ENCODE measurements at places on chromosomes 3 and 15.

- DNase-seq: no peak
These were observed 25.4 kb upstream of the MBNL1 start for GRCh38 chr3:152243301-152243711.

GRCh38 chr3:12896063-12896985 is 55.0 kb upstream of the RPL32 start:
- DNase-seq: no peak

DNA sequence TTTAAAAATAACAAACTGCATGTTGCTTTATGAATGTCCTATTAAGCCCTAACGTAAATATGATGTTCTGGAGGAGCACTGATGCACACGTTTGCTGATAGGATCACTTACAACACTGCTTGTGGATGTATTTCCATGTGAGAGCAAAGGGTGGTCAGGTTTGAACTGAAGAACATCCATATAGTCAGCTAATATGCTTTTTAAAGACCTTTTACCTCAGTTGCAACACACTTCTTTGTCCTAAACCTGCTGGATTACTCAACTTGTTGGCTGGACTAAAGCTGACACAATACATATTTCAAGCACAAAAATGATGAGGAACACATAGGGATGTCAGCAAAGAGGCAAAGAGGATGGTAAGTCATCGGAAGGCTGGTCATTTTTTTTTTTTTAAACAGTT is 186.6 kb downstream of the TIGIT start:
- DNase-seq: no peak

- DNase-seq: peak; percentile 16
These were observed 32.8 kb upstream of the ST3GAL6 start for GRCh38 chr3:98730338-98730737.

DNA sequence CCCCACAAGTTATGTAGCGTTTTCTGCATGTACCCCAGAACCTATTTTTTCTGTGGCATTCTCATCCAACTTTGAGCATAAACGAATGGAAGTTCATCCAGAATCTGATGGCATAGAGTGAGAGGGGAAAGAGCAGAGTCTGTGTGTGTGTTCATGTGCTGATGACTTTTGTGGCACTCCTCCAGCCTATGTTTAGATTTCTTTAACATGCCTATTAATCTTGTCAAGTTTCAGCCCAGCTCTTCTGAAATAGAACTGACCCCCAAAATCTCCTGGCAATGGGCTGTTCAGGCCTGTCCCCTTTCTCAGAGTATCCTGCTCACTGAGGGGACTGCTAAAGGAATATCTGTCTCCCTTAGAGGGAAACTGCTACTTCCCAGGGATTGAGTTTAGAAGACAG is 56.4 kb upstream of the NEO1 start:
- no peak for DNase-seq

DNA sequence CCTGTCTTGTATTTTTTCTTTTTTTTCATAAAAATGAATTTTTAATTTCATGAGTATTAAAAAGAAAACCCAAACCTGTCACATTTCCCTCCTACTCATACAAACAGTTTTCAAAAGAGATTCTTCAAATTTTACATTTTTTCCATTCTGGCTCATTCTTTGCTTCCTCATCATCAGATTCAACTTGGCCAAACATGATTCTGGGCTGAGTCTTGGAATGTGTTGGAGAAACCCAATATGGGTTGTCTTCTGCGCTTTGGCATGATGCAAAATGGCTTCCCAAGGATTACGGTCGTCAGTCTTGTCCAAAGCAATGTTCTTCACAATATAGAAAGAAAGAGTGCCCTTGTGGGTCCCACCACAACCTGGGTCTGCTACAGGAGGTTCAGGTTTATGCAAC is 12.4 kb upstream of the TM4SF4 start:
- no peak for DNase-seq

GRCh38 chr15:50712018-50712417 is 25.4 kb upstream of the TRPM7 start:
- DNase-seq: no peak

DNA sequence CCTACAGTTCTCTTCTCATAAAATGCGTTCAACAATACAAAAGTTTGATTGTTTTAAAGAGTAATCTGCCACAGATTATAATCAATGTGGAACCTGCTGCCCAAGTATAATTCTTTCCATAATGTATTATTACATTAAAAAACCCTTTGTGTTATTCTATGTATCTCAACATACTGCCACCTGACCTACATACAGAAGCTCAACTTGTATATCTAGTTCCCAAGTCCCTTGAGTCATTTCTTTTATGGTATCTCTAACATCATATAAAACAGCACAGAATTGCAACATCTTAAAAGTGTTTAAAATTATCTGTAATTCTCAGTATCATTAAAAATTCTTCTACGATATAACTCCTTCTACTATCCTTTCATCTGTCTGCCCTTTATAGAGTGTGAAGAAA is 70.3 kb downstream of the TBL1XR1 start:
- DNase-seq: no peak

DNA sequence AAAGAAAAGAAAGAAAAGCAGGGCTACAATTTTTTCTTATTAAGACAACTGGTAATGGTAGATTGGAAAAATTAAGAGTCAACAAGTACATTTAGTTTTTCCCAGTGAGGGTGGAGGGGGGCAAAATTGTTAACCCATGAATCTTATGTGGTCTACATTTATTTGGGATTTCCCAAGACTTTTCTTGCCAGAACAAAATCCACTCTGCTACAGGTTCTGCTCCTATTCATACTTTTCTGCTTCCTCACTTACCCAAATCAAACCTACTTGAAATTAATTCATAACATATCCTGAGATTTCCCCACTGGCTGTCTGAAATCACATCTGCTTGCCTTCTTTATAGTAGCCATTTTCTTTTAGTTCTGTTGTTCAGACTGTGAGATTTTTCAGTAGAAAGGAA is 41.1 kb downstream of the VGLL3 start:
- no peak for DNase-seq

GRCh38 chr3:188151438-188151837 is 2.5 kb upstream of the LPP start:
- no peak for DNase-seq

DNA sequence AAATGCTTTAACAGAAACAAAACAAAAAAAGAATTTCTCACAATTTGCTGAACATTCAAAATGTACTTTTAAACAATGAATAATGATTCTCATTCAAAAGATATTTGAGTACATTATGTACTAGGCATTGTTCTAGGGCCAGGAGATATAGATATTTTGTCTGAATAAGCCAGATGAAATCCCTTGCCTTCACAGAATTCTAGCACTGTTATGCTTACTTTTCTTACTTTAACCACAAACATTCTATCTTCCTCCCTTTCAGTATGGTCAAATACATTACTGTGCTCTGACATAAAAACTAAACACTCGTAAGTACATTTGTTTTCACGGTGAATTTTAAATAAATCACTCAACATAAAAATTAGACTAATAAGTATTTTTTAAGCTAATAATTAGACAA is 116.7 kb downstream of the ADAM10 start:
- peak; percentile 80 for DNase-seq

GRCh38 chr15:70190965-70191364 is 93.2 kb upstream of the TLE3 start:
- no peak for DNase-seq

DNA sequence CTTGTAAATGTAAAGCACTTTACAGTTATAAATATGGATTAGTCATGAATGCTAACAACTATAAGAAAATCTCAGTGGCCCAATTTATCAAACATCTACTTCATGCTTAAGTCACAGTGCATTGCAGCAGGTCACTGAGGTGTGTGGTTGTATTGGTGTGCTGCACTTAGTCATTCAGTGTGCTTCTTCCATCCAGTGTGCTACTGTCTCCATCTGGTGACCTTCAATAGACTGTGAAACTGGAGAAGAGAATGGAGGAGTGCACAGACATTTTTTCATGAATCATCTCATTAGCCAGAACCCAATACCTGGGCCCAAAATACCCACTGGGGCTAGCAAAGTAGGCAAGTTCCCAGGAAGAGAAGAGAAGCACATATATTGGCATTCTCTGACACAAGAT is 199.6 kb downstream of the SHOX2 start:
- no peak for DNase-seq

Measured in astrocyte of the spinal cord (primary cell).